ENCODE measurements at places on chromosomes 5 and 9.

- DNase-seq, result no peak
These were observed 55.5 kb downstream of the NNT start for GRCh38 chr5:43658509-43658908.

DNA sequence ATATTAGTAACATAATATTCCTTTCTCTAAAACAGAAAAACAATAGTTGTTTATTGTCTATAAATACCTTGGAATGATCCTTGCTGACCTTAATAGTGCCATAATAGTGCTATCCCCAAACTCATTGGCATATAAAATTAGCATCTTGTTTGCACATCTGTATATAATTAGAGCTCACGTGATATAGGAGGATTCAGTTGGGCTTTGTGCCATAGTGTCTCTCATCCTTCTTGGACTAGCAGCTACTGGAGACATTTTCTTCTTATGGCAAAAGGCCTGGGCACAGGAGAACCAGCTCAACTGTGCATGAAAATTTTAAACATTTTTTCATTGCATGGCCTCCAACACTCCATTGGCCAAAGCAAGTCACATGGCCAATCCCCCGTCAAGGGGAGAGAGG lies 342.5 kb downstream of the SPATA31D1 start:
- no peak for DNase-seq

- no peak for DNase-seq
These were observed 178.9 kb downstream of the DMRTA1 start for GRCh38 chr9:22625540-22625939.

DNA sequence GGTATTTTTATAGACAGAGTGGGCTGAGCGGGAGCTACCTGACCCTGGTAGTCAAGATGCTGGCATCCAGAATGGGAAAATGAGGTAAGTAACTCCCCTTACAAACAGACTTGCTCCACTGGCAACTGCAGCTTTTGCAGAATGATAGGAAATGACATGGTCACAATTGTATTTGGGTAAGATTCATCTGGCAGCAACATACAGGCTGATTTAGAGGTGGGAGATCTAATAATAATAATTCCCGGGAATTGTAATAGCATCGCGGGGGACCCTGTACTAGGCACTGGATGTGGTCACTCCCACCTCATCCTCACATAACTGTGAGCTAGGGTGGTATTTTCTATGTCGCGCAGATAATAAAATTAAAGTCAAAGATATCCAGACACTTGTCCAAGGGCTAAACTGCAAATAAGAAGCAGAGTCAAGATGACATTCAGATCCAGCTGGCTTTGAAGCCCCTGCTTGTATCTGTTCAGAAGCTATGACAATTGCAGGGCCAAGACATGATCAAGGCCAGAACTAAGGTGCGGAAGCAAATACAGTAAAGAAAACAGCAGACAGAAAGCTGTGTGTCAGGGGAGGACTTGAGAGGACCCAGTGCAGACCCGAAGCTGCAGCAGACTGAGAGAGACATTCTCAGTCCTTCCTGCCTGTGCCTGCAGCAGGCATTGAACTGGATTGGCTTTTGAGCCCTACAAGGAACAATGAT lies 507.2 kb downstream of the BNC2 start:
- no peak for DNase-seq

- no peak for DNase-seq
These were observed 71.2 kb upstream of the TAF1L start for GRCh38 chr9:32706725-32707100.

DNA sequence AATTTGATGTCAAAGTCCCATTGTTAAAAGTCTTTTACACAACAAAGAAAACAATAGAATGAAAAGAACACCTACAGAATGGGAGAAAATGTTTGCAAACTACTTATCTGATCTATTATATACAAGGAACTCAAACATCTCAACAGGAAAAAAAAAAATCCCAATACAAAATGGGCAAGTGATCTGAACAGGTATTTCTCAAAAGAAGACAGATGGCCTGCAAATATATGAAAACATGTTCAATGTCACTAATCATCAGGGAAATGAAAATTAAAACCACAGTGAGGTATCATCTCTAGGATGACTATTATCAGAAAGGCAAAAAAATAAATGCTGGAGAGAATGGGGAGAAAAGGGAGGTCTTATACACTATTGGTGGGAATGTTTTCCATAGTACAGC lies 301.8 kb downstream of the ARHGAP26 start:
- DNase-seq, result no peak

- no peak for DNase-seq
These were observed 103.9 kb downstream of the ESM1 start for GRCh38 chr5:54881286-54882005.

DNA sequence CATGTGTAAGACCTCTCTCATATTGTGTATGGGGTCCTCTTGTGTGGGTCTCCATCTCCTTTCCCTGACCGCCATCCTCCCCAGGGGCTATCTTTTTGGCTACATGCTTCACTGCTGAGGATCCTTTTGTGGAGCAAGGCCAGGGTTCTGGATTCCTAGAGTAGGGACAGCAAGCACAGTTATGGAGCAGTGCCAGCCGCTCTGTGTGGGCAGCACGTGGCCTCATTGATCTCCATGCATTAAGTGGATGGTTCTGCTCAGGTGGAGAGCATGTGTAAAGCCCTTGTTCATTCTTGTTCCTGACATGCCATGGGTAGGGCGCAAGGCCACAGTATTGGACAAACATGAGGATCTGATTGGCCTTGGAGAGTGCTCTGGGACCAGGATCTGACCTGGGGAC lies 8.9 kb downstream of the PHF2 start:
- DNase-seq, result no peak

DNA sequence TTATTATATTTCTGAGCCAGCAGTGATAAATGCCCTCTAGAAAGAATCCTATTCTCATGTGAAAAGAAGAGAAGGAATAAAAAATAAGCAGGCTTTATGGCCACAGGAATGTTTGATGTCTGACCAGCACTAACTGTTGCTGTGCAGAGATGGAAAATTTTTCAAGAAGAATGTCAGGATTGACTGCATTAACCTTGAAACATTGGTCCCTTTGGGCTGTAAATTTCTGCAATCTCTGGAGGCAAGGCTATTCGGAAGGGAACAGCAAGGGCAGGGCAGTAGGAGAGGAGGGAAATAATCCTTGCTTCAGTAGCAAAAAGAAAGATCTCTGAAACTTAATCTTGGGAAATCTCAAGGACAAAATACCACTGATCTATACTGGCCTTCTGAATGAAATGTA lies 415.2 kb downstream of the DNAH5 start:
- DNase-seq, result no peak

Measured in activated CD4-positive, alpha-beta T cell treated with anti-CD3 and anti-CD28 coated beads for 24 hours (primary cell).